ENCODE measurements at places on chromosomes 1 and 21.
A peak's percentile ranks its signal among the peaks of the same experiment; 100 is the strongest.

GRCh38 chr1:1917304-1917976 lies 1.6 kb downstream of the TMEM52 start:
- no peak for DNase-seq

DNA sequence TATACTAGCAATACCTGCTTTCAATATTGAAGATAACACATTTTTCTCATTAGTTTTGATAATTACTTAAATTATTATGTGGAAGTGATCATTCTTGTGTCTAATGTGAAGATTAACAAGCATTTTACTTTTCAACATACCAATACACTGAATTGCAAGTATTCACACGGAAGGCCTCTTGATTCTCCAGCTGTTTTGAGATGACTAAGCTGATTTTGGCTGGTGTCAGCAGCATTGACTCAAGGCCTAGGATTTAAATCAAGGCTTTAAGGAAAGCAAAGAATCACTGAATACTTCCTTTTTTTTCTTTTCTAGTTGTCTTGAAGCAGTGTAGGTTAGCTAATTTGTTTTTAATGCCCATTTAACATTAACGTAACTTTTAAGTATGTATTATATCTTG lies 373.7 kb downstream of the SRGAP2C start:
- no peak for DNase-seq

DNA sequence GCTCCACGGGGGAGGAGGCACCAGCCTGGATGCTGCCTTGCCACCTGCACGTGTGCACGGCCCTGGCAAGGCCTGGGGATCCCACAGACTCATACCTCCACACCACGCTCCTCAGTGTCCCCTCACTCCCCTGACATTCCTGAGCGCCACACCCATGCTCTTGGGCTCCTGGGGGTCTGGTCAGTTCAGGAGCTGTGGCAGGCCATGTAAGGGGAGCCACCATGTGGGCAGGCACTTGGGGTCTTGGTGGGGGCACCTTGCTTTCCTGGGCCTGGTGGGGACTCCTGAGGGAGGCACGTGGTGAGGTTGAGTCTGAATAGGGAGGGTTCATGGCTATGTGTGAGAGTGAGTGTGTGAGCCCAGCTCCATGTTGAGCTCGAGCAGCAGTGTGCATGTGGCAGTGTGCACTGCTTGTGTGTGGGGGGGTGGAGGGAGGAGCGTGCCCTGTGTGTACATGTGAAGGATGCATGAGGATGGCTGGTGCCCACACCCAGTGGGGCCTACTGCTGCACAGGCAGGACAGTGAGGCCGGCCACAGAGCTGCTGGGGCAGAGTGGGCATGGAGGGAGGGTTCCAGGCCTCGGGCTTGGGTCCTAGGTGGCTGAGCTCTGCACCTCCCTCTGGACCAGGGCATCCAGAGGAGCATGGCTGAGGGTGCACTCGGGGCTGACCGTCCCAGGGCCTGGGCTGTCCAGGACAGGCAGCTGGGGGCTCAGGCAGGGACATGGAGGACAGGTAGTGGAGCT lies 1.6 kb downstream of the GJC2 start:
- DNase-seq: peak; percentile 14

DNA sequence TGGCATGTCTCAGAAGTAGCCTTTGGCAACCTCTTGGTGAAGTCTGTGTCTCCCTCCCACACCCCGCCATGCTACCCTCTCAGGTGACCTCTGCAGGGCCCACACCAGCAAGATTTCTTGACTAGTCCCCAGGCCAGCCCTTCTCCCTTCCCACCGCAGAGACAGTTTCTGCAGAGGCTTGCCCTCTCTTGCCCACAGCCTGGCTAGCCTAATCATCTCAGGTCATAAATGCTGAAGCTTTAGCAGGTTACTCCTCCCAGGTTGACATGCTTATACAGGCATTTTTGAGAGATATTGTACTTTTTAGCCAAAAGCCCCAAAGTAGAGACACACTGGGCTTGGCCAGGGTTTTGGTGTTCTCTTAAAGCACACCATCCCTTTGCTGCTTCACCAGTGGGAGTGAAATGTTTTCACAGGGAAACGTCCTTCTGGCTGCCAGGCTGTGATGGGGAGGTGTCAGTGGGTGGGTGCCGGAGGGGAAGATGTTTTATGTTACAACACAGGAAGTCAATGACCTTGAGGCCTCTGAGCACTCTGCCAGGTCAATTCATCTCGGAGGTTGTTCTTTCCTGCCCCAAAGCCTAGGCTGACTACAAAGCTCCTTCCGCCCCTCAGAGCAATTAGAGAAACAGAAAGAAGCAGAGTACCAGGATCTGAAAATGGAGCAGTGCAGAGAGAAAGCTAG lies 58.5 kb downstream of the STYXL2 start:
- DNase-seq: no peak

GRCh38 chr1:190274721-190275120 lies 202.9 kb downstream of the BRINP3 start:
- no peak for DNase-seq

DNA sequence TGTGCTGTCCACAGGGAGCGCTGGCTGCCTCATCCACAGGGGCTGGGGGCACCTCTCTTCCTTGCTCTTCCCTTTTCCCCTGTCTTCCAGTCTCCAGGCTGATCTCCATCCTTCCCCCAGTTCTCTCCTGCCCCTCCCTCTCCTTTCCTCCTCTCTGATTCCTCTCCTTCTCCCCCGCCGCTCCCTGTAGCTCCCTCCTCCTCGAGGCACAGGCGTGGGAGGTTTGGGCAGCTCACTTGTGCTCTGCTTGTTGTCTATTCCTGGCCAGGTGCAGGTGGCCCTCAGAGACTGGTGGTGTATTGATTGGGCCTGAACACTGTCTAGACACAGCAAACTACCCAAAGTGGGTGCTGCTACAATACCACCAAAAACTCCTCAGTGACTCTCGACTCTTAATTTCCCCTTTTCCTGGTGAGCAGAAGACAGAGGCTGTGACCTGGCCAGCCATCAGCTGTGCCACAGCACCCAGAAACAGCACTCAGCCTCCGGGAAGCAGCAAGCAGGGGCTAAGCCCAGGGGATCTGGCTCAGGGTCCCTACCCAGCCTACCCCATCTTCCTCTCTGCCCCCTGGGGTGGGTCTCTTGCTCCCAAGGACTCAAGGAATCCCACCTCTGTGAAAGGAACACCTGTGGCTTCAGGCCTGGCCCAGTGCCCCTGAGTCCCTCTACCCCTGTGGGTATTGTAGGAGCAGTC lies 93.3 kb downstream of the DDX20 start:
- DNase-seq: no peak

DNA sequence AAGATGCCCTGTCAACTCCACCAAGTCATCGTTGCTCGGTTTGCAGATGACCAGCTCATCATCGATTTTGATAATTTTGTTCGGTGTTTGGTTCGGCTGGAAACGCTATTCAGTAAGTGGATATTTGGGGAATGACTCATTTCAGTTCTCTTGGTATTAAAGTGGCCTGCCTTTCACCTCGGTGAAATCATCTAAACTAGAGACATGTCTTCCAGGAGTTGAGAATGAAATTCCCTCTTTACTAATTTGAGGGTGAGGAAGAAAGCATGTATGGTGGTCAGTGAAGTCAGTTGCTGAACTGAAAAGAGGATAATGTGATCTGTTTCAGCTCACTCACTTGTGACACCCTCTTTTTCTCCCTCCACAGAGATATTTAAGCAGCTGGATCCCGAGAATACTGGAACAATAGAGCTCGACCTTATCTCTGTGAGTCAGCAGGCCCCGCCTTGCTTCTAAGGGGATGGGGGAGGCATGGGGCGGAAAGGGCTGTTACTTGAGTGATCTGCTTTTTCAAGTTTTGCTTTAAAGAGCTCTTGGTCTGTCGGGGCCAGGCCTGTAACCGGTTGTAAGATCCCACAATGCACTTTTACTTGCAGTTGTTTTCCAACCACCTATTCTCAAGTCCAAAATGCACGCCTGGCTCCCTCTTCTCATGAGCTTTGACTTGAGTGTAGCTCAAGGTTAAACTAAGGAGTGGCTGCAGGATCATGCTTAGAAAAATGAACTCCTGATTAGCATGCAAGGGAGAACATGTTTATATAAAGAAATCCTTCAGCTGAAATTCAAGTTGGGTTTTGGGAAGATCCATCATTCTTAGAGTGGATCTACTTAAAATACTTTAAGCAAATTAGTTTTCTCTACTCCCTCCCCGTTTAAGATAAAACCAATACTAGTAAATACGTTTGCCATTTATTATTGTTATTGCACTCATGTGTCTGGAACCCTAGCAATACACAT lies 59.8 kb downstream of the CAPN2 start:
- DNase-seq: no peak

DNA sequence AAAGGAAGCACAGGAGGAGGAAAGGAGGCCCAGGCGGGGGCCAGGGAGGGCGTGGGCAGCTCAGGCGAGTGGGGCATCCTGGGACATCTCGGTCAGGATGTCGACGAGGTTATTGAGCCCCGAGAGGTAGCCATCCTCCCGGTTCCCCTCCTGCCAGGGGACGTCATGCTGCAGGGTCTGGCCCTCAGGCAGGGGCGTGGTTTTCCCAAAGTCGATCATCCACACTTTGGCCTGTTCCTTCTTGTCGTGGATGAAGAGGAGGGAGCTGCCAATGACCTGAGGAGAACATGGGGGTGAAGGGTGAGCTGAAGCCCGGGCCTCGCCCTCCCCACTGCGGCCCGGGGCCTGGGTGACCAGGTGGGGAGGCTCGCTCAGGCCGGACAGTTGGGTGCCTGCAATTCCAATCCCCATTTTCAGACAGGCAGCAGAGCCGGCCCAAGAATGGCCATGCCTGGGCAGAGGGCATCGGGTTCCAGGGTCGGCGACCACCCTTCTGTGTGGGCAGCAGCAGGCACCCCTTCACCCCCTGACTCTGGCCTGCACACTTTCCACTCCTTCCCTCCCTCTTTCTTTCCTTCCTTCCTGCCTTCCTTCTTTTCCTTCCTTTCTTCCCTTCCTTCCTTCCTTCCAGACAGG lies 86.2 kb downstream of the STUM start:
- DNase-seq: no peak

DNA sequence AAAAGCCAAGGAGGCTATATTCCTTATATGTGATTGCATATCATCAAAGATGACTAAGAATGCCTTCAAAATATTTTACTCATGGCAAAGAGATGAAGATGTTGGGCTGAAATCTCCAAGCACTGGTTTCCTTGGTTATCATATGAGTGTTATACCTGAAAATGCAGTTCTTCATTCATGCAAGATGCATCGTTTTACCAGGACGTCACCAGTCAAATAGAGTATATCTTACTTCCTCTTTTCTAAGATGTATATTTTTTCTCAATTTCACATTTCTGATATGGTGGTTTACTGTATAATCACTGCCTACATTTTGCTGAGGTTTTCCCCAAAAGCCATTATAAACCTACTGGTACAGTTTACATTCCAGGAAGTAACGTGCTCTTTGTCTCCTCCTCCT lies 1085.7 kb downstream of the NCAM2 start:
- DNase-seq: no peak

- no peak for DNase-seq
These were observed 102.6 kb downstream of the CYYR1 start for GRCh38 chr21:26470351-26471098.

GRCh38 chr1:17551755-17552234 lies 12.3 kb downstream of the ARHGEF10L start:
- DNase-seq: peak; percentile 89

GRCh38 chr1:193185901-193186731 lies at the start of gene B3GALT2:
Gene B3GALT2 (minus strand): TSS chr1:193186613. CDS start chr1:193181562, 5,051 bp downstream.
- DNase-seq: peak; percentile 19

GRCh38 chr1:24490101-24490781 lies 12.4 kb upstream of the RCAN3 start:
- DNase-seq: no peak

GRCh38 chr1:56788588-56788987 lies 30.6 kb downstream of the FYB2 start:
- peak; percentile 9 for DNase-seq

DNA sequence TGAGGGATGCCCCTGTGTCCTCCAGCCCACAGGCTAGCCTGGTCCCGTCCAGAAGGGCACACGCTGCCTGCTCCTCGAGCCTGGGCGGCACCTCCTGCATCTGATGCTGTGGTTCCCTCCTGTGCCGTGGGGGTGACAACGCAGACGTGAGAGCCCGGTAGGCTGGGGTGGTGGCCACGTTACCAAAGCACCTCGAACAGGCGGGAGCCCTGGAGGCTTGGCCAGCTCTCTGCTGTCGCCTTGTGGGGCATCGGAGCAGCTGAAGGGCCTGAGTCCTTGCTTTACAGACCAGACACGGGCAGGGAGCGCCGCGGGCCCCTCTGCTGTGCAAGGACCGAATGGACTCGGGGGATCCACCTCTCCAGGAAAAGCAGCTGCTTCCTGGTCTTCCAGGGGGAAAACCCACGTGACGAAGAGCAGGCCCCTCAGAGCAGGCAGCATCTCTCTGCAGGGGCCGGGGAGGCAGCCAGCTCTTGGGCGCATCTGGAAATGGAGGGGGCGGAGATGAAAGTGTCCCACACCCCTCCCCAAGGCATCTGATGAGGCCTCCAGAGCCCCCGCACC lies 133.3 kb downstream of the NPHP4 start:
- peak; percentile 64 for DNase-seq

DNA sequence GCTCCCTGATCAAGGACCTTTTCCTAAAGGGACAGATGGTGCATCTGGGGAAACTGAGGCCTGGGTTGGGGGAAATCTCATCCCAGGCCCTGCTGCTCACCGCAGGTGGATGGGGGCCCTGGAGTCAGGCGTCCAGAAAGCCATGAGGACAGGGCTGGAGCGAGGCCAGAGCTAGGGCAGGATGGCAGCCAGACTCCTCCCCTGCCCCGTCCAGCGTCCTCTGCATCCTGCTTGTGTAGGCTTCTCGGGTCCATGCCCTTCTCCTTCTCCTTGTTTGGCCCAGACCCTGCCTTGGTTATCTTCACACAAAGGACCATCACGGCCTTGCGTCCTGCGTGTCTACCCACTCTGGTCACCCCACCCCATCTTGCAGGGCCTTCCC lies 43.0 kb downstream of the TRIM11 start:
- no peak for DNase-seq

DNA sequence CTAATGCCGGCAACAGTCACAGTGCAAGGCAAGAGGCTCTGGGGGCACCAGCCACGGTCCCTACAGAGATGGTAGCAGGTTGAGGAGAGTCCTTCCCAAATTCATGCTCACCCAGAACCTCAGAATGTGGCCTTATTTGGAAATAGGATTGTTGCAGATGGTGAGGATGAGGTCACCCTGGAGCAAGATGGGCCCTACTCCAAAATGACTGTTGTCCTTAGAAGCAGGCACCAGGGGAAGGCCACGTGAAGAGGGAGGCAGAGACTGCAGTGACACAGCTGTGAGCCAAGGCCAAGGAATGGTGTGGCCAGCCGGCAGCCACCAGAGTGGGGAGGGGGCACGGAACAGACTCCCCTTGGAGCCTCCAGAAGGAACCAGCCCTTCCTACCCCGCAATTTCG lies 70.8 kb upstream of the CLDN14 start:
- DNase-seq: no peak

Measured in SK-N-SH (cell line).